Fibroblast of skin of right biceps (primary cell): ENCODE measurements at places on chromosomes 7 and 10.
A peak's percentile ranks its signal among the peaks of the same experiment; 100 is the strongest.

DNA sequence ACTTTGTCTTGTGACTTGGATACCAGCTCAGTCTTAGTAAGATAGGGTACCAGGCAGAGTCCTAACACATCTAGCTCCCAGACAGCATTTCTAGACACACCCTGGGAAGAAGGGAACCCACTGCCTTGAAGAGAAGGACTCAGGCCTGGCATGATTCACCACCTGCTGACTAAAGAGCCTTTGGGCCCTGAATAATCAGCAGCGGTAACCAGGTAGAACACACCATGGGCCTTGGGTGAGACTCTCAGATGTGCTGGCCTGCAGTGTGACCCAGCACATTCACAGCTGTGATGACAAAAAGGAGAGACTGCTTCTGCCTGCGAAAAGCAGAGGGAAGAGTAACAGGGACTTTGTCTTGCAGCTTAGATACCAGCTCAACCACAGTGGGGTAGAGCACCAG lies 10.4 kb upstream of the TNKS2 start:
- DNase-seq: no peak

- DNase-seq: no peak
These were observed 32.8 kb downstream of the ADCY1 start for GRCh38 chr7:45606931-45607330.

DNA sequence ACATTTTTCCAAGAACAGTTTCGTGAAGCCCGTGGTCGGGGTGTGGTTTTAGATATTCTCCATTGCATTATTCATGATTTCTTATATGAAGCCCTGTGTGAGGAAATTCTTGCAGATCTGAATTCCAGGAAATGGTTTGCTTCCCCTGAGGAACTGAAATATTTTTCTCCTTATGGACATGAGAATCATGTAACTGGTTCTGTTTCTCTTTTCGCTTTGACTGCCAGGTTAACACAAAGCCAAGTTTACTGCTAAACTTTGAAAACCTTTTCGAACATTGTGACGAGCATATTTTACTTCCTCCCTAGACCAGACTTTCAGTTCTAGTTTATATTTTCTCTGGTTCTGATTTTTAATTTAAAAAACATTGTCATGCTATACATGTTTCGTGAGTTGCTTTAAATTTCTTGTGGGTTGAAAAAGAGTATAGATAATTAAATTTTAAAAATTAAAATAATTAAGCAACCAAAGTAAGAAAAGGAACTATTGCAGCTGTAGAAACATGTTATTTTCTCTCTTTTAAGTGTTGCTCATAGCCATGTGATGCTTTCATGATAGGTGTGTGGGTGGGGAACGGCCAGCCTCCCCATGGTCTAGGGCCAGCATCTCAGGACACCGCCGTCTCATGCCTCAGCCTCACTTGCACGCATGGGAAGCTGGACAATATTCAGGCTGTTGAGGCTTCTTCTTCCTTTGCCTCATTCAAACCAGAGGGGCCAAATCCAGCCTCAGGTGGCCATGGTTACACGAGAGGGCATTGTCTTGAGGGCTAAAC lies 97.1 kb downstream of the CREB5 start:
- peak; percentile 80 for DNase-seq

DNA sequence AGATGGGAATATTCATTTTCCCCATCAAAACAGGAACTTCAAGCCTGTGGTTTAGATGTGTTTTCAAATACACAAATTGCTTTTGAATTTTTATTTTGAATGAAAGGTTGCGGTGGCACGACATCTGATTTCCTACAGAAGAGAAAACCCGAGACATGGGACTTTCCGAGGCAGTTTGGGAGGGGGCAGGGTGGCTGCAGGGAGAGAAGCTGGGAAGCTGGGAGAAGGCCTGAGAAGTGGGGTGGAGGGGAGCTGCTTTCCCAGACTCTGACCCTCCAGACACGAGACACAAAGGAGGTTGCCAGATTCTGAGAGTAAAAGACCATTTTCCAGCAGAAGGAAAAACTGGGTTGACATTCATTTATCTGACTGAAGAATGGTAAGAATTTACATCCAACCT lies 19.6 kb downstream of the TMEM176A start:
- no peak for DNase-seq

GRCh38 chr7:108684629-108685028 lies 115.0 kb downstream of the DNAJB9 start:
- DNase-seq: peak; percentile 40

GRCh38 chr7:767580-767940 lies 40.5 kb upstream of the PRKAR1B start:
- no peak for DNase-seq

DNA sequence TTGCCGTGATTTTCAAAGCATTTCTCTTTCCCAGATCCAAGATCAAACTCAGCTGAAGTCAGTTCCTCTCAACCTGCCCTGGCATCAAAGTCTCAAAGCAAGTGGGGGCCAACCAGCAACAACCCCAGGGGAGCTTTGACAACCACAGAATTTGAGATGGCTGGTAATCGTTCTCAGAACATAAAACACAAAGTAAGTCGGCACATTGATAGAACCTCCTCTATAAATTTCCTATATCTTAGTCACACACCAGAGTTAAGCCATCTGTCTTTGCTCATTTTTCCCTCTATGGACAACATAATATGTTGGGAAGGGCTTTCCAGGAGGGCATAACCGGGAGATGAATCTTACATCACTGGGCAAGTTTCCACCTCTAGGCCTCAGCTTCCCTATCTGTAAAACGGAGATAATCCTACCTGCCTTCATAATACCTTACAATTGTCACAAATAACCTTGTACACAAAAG lies 1.2 kb upstream of the DNAJC9 start:
- DNase-seq: no peak

GRCh38 chr10:62545160-62546066 lies 171.2 kb downstream of the ZNF365 start:
- DNase-seq: peak; percentile 63

DNA sequence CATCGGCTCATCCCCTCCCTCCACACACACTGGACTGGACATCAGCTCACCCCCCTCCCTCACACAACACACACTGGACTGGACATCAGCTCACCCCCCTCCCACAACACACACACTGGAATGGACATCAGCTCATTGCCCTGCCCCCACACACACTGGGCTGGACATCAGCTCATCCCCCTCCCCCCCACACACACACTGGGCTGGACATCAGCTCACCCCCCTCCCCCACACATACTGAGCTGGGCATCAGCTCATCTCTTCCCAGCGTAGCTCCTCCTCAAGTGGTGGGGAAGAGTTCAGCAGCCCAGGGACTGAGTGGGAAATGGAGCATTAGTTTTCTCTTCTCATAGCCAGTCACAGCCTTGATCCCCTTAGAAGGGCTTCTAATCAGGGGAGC lies 58.1 kb upstream of the WDR11 start:
- no peak for DNase-seq

- no peak for DNase-seq
These were observed 284.1 kb upstream of the SMIM30 start for GRCh38 chr7:113402482-113402881.

DNA sequence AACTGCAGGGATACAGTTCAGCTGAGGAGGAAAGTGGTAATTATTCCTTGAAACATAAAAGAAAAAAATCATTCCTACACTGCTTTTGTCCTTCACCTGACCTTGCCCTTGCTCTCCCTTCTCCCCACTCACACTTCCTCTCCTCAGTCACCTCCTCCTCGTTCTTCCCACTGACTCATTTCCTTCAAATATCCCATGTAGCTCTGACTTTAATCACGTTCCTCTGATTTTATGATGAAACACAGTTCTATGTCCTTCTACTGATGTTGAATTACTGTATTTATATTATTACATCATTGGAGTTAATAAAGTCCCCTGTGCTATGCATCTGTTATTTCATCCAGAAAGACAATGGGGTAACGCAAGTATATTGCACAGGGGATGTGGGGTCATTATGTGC lies 575.6 kb downstream of the POM121L12 start:
- DNase-seq: no peak

DNA sequence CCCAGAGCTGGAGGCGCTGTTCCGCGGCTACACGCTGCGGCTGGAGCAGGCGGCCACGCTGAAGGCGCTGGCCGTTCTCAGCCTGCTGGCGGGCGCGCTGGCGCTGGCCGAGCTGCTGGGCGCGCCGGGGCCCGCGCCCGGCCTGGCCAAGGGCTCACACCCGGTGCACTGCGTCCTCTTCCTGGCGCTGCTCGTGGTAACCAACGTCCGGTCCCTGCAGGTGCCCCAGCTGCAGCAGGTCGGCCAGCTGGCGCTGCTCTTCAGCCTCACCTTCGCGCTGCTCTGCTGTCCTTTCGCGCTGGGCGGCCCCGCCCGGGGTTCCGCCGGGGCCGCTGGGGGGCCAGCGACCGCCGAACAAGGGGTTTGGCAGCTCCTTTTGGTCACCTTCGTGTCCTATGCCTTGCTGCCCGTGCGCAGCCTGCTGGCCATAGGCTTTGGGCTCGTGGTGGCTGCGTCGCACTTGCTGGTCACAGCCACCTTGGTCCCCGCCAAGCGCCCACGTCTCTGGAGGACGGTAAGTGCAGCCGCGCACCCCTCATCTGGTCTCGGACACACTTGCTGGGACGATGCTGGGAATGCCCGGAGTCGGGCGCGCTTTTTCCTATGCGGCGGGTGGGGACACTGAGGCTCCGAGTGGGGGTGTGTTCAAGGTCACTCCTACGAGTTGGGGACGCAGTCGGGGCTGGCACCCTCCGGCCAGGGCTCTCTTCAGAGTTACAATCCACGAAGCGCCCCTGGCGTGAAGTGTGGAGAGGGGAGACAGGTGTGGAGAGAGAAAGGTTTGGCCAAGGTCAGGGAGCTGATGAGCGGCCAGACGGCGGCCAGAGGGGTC lies 717 bp downstream of the ADCY1 start:
- peak; percentile 64 for DNase-seq

- DNase-seq: no peak
These were observed 65.8 kb downstream of the MICALL2 start for GRCh38 chr7:1393421-1393820.

DNA sequence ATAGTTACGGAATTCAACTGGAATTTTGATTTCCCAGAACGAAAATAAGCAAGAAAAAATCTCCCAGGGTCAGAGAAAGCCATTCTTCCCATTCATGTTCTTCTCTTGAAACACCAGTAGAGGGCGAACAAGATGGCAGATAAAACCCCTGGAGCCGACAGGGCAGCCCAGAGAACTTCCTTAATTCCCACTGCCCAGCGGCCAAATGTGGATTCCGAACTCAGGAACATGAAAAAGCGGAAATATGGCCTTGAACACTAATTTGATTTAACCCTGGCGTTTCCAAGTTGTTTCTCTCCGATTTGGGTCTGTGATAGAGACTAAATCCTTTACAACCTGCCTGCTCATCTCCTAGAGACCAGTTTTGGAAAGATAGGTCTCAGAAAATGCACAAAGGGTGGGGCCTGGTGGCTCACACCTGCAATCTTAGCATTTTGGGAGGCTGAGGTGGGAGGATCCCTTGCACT lies 100.7 kb upstream of the WAC start:
- peak; percentile 71 for DNase-seq

DNA sequence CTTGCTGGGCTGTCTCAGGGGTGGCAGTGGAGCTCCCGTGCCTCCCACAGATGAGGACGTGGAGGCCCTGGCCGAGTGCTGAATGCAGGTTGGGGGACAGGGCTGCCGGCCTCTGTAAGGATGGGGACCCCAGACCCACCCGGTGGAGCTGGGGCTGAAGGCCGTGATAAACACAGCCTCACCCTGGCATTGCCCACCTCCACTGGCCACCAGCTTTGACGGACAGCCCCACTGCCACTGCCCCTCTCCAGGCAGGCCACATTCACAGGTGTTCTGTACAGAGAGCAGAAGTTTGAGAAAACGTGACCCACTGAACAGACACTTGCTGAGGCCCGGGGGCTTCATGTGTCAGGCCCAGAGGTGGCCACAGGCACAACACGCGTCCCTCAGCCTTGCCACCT lies 126.2 kb downstream of the LHPP start:
- DNase-seq: no peak

DNA sequence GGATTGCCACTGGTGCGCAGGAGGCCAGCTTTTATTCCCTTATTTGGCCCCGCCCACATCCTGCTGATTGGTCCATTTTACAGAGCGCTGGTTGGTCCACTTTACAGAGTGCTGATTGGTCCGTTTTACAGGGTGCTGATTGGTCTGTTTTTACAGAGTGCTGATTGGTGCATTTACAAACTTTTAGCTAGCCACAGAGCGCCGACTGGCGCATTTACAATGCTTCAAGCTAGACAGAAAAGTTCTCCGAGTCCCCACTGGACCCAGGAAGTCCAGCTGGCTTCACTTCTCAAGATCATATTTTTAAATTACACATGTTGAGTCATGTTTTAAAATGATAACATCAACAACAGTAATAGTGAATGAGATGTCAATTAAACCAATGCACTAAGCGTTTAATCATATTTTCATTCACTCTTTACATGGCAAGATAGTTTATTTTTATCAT lies 128.3 kb downstream of the CUBN start:
- DNase-seq: no peak

DNA sequence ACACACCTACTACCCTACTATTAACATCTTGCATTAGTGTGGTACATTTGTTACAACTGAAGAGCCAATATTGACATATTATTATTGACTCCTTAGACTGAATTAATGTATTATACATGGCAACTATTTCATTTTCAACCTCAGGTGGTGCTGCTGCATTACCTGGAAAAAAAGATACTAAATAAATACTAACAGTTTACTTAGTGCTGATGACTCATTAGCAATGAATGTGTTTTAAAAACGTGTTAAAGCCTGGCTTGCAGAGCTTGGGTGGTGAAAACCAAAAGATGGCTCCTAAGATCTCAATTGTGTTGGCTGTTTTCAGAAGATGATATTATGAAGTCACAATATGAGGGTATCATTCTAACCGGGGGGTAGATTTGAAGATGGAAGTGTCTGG lies 34.8 kb downstream of the CFAP43 start:
- DNase-seq: no peak

DNA sequence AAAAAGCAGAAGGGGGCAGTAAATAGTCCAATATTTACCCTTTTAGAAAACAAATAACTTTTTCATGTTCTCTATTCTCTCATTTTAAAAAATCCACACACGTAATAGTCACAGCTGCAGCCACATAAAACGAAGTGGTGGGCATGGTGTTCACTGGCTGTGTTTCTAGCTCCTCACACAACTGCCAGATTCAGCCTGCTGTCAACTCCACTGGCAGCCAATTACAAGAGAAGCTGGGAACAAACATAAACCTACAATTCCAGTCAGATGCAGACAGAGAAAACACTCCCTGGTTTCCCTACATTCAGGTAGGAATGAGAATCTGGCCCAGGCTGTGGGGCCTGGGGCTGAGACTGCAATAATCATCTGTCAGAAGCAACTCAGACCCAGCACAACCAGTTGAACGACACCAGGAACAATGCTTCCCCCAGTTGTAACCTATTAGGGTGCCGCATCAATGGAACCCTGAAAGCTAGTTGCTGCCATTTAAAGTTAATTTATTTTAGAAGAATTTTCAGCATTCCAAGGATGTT lies 29.1 kb downstream of the ERCC6 start:
- DNase-seq: no peak

DNA sequence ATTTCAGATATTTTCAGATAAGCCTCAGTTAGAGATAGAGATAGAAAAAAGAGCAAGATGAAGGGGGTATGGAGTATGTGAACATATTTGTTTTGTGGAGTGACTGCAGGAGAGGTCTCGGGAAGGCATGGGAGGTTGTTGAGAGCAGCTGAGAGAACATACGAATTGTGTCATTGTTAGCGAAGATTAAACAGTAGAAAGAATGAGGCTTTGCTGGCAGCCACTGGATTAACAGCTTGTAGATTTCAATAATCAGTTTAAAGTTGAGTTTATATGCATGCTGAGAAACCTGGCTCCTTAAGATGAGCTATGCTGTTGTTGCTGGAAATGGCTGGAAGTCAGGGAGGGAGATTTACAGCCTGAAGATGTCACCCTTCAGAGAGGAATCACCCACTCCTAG lies 100.9 kb upstream of the SORCS3 start:
- no peak for DNase-seq
